Jurkat, Clone E6-1 (cell line): ENCODE measurements at places on chromosomes 3 and 15.

DNA sequence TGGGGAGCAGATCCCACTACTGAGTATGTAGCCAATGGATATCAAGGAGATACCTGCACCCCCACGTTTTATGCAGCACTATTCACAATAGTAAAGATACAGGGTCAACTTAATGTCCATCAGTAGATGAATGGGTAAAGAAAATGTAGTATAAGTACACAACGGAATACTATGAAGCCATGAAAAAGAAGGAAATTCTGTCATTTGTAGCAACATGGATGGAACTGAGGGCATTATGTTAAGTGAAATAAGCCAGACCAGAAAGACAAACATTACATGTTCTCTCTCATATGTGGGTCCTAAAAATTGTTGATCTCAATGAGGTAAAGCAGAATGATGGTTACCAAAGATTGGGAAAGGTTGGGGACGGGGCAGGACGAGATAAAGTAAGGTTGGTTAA lies 14.6 kb downstream of the PP2D1 start:
- DNase-seq = no peak

DNA sequence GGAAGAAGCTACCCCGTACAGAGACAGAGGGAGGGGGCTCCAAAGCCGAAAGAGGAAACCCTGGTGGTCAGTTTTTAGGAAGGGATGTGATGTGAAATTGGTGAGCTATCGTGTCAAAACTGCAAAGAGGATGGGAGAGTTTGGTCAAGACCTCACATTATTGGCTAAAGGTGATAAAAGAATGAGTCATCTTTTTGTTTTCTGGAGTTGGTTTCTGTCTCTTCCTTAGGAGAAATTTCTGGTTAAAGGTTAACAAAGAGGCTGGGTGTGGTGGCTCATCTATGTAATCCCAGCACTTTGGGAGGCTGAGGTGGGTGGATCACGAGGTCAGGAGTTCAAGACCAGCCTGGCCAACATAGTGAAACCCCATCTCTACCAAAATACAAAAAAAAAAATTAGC lies 217.8 kb upstream of the CBLB start:
- no peak for DNase-seq

DNA sequence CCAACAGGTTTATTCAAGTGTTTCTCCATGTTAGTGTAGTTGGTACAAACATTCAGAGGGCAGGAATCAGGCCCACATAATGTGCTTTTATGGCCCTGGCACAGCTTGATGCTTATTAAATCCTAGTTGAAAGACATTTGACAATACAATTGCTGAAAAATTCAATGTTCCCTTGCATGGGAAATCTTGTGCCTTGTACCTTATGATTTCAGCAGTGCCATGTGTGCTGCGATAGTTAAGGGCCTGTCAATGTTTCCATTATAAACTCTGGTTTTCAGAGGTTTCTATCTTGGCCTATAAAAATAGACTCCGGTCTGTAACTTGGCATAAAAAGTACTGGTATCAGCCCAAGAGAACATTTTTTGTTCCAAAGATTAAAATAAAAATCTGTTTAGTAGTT lies 207.2 kb downstream of the TBC1D5 start:
- no peak for DNase-seq

DNA sequence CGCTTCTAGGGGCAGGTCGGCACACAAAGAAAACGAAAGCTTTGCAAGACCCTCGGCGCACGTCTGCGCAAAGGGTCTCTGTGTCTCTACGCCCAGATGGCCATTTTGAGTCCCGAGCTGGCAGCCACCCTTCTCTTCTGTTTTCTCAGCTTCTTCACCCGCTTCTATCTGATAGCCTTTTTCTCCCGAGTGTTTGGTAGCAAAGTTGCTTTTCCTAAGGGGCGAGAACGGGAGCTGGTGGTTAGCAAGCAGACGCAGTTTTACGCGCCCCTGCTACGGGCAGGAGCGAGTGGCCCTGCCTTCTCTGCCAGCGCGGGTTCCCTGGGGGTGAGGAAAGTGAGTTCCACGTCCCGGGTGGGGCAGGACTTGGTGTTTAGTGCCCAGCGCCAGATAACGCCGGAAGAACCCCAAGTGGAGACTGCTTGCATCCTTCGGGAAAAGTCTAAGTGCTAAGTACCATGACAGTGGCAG lies 2.9 kb upstream of the MKRN2 start:
- DNase-seq = no peak

- no peak for DNase-seq
These were observed 16.6 kb upstream of the TTBK2 start for GRCh38 chr15:42937143-42937542.

DNA sequence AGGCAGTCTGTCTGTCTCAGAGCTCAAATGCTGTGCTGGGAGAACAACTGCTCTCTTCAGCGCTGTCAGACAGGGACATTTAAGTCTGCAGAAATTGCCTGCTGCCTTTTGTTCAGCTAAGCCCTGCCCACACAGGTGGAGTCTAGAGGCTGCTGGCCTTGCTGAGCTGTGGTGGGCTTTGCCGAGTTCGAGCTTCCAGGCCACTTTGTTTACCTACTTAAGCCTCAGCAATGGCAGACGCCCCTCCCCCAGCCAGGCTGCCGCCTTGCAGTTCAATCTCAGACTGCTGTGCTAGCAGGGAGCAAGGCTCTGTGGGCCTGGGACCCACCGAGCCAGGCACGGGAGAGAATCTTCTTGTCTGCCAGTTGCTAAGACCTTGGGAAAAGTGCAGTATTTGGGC lies 25.0 kb upstream of the RPP14 start:
- DNase-seq = no peak

GRCh38 chr3:104952146-104952972 lies 414.4 kb upstream of the ALCAM start:
- DNase-seq = no peak

DNA sequence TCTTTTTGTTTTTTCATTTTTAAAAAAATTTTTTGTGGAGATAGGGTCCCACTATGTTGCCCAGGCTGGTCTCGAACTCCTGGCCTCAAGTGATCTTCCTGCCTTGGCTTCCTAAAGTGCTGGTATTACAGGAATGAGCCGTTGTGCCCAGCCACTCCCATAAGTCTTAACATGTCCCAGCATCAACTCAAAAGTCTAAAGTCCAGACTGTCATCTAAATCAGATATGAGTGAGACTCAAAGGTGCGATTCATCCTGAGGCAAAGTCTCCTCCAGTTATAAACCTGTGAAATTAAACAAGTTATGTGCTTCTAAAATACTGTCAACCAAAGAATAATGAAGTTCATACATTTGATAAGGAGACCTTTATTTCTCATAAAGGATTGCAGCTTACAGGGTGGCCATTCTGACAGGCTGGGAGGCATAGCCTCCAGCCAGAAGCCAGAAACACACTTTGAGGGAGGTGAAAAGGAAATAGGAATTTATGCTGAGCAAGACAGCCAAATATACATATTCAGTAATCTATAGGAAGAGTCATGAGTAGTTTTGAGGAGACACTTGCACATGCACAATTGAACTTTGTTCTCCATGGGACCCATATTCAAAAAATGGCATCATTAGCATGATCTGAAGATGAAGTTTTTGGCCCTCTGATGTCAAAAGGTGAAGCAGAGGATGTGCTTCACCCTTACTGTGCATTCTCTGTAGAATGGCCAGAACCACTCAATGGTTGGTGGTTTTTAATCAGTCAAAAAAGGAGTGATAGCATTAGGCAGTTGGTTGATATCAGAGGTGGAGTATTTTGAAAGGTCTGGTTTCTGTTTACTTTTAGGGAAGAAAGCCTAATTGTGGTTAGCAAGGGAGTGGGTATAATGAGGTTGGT lies 11.0 kb upstream of the ZNF662 start:
- no peak for DNase-seq

- no peak for DNase-seq
These were observed 2.6 kb downstream of the BHLHE40 start for GRCh38 chr3:4981665-4982494.

- no peak for DNase-seq
These were observed 542 bp downstream of the GABRA5 start for GRCh38 chr15:26867200-26868007.

DNA sequence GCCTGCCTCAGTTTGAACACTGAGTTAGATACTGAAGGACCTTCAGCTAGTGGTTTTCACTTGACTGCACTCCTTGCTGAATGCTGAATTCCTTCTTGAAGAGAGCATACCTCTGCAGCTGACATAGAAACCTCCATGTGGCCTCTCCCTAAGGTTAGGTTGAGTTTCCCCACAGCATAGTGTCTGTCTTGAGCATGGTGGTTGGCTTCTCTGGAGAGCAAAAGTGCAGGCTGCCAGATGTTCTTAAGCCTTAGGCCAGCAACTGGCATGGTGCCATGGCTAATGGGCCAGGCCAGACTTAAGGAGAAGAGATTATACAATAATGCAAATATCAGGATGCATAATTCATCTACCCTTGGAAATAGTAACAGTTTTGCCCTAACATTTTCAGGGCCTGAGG lies 545.6 kb upstream of the ZNF385D start:
- DNase-seq = no peak

DNA sequence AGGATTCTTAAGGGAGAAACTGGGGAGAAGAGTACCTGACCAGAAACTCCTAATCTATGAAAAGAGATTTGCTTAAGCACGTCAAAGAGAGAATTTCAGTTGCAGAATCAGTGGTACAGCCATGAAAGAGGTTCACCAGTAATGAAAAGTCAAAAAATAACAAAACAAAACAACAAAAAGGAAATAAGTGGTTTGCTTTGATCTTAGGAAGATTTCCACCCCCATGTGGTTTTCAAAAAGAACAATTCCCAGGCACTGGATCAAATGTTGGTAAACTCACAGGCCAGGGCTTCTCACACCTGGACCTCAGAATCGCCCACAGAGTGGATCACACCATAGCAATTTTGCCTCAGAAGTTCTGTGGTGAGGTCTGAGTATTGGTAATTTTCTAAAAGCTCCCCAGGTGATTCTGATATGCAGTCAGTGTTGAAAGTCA lies 67.5 kb downstream of the TMEM39A start:
- peak; percentile 15 for DNase-seq

DNA sequence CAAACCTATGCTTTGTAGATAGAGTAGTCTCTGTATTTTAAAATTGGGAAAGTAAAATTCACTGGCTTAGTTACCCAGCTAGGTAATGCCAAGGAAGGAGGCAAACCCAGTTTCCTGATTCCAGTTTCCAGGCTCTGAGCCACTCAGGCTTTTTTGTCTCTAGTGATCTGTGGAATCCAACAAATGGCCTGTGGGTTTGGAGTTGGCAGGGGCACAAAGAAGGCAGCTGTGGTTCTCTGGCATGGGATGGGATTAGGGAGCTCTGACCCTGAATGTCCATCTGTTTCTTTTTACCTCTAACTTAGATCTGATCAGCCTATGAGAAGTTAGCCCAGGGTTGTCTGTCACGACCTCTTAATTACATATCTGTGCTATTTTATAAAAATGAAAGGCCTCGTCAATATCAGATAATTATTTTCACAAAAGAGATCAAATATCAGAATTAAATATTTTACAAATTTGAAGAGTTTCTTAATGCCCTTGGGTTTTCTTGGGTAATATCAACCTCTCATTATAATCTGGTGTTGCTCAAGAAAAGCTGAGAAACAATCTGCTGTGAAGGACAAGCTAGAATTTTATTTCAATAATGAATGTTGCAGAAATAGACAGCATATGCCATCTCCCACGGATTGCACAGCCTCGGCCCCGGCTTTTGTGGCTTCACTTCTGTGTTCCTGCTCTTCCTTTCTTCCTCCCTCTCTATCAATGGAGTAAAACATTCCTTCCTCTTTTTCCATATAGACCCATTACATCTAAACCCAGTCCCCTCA lies 63.7 kb upstream of the DAZL start:
- DNase-seq = no peak

GRCh38 chr15:30650012-30650929 lies 24.3 kb downstream of the ARHGAP11B start:
- DNase-seq = peak; percentile 6
